ENCODE measurements at places on chromosomes 7 and 10.

GRCh38 chr10:42988517-42989395 is 88.1 kb upstream of the RET start:
- DNase-seq = peak; percentile 91

GRCh38 chr7:2853147-2853546 is 9.0 kb upstream of the GNA12 start:
- no peak for DNase-seq

DNA sequence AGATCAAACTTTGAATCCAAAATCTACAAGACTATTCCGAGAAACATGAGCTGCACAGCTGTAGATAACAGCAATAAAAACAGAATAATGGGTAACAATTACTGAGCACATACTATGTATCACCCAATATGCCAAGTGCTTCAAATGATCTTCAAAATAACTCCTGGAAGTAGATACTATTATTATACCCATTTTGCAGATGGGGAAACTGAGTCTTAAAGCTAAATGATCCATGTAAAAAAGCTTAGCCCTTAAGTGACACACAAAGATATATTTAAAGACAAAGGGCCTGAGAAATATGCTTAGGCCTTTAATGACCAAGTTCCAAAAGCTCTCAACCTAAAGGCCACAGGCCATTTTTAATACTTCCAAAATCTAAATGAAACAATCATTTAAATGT is 18.4 kb upstream of the REEP3 start:
- no peak for DNase-seq

DNA sequence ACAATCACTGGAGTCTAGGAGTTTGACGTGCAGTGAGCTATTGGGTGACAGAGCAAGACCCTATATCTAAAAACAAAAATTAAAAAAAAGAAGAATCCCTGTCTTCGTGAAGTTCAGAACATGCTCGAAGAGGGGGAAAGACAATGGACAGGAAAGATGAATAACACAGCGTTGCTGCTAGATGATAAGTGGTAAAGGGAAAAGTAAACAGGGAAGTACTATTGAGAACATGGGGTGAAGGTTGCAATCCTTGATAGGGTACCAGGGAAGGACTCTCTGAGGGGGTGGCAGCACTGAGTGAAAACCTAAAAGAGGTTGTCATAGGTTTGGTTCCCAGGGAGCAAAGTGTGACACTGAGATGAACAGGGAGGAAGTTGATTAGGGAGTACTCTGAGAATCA is 2.8 kb upstream of the ABRAXAS2 start:
- DNase-seq = no peak

- DNase-seq = no peak
Measured at GRCh38 chr10:122033224-122033926, 44.4 kb downstream of the TACC2 start.

DNA sequence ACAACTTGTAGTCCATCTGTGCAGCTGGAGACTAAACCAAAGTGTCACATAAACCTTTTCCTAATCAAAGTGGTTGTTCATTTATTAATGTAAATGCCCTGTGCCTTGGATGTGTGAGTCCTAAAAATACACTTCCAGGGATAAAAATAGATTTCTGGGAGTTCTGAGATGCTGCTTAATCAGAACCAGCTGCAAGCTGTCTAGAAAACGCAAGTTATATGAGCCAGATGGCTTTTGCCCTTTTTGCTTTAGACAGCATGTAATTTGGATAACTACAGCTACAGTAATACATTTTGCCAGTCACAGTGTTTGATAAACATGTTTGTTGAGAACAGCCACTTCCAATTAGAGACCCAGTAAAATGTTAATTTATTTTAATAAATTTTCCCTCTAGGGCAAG is 185.1 kb upstream of the PRPS1L1 start:
- no peak for DNase-seq

DNA sequence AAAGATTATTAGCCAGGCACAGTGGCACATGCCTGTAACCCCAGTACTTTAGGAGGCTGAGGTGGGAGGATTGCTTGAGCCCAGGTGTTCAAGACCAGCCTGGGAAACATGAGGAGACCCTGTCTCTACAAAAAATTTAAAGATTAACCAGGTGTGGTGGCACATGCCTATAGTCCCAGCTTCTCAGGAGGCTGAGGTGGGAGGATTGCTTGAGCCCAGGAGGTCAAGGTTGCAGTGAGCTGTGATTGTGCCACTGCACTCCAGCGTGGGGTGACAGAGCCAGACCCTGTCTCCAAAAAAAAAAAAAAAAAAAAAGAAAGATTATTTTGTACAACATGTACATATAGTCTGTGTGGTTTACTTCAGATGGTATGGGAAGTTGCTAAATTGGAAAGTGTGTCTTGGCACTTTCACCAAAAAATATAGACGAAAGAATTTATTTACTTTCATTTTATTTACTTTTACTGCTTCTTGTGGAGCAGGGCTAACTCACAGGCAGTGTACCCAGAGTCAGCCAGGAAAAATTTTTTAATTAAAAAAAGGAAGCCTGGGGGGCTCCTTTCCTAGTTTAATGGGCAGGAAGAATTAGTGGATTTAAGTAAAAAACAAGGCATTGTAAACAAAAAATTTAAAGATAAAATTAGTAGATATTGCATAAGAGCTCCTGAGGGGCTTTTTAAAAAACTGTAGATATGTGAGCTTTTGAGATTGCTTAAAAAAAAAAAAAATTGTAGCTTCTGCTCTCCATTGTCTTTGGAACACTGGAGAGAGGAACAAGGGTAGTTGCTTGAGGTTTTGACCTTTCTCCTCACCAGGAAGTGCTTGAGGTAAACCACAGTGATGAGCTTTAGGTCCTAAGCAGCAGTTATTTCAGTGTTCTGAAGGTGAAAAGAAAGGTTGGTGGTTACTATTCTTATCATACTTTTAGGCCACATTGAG is 44.6 kb upstream of the VDAC2 start:
- peak; percentile 53 for DNase-seq

DNA sequence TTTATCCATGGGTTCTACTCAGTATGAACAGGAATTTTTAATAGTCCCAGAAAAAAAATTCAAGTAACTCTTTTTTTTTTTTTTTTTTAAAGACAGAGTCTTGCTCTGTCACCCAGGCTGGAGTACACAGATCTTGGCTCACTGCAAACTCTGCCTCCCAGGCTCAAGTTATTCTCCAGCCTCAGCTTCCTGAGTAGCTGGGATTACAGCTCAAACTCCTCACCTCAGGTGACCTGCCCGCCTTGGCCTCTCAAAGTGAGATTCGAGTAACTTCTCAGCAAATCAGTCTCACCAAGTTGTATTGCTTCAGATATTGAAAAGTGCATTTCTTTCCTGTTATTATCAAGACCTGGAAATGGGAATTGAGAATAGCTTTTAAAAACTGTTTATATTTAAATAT is 281.2 kb upstream of the MINDY3 start:
- DNase-seq = no peak

- DNase-seq = no peak
Measured at GRCh38 chr10:126568809-126569385, 101.6 kb downstream of the C10orf90 start.

GRCh38 chr7:124413029-124413428 is 352.6 kb downstream of the GPR37 start:
- DNase-seq = no peak

- peak; percentile 4 for DNase-seq
Measured at GRCh38 chr7:94698275-94698674, 42.3 kb upstream of the SGCE start.

DNA sequence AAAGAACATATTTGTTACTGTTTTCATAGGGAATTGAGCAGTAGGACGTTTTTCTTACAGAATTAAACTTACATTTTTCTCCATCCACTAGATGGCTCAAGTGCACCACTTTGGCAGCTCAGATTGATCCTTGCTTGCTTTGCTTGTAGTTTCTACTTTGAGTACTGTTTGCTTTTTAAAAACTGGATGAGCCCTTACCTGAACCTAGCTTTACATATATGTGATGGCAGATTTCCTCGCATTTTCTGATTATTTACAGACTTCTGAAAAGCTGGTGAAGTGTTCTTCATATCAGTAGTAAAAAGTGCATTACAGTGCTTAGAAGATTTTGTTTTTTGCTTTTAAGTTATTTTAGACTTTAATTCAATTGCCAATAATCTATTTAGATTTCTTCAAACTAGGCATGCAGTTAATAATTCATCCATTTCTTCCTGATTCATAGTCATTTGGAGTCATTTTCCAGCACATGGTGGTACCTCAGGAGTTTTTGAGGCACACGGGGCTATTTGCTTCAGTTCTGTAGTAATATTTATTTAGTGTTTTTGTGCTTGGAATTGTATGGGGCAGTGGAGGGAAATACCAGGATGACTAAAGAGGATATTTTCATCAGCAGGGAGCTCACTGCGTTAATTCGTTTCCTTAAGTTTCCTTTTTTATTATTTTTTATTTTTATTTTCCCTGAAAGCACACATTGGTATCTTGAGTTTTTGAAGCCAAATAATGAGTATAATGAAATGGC is 57.3 kb downstream of the MAPK8 start:
- peak; percentile 81 for DNase-seq

- DNase-seq = no peak
Measured at GRCh38 chr7:43888993-43889945, 17.1 kb downstream of the URGCP start.

GRCh38 chr7:79051915-79052314 is 401.6 kb downstream of the MAGI2 start:
- no peak for DNase-seq

- no peak for DNase-seq
Measured at GRCh38 chr10:133251388-133252222, 13.9 kb downstream of the VENTX start.

- DNase-seq = no peak
Measured at GRCh38 chr10:91800182-91800581, 2.0 kb downstream of the TNKS2 start.

- DNase-seq = peak; percentile 55
Measured at GRCh38 chr7:75584354-75584753, 92.2 kb downstream of the SPDYE5 start.

- no peak for DNase-seq
Measured at GRCh38 chr7:5653661-5654060, 127.8 kb downstream of the RNF216 start.

DNA sequence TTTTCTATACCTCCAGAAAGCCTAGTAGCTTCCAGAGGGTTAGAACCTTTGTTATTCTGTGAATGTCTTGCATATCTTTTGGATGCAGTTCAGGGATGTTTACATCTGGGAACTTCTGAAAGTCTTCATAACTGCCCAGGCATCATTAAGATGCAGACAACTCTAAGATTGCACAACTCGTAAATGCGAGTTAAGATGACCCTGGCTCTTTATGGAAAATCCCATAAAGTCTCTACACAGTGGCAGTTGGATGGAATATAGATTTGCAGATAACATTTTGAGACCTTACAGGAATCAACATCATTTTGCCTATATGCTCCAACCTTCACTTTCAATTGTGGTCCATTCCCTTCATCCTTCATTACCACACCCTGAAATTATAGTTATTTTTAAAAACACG is 151.7 kb downstream of the CREB5 start:
- no peak for DNase-seq

DNA sequence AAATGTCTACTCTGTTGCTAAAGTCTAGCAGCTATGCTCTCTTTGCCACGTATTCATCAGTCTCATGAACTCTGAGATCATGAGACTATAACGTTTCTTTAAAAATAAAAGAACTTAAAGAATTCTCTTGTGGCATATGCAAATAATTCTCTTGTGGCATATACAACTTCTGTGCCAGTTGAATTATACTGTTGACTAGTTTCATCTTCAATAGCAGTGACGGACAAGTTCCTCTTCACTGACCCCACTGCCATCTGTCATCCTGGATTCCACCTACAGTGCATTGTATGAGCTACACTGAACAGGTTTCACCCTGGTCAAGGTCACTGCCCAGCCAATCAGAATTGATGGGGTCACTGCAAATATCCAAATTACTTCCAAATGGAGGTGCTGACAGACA is 88.2 kb downstream of the CD36 start:
- DNase-seq = peak; percentile 57

GRCh38 chr7:138712652-138713051 is 11.5 kb upstream of the SVOPL start:
- DNase-seq = no peak

GRCh38 chr7:151590071-151590849 is 70.6 kb upstream of the RHEB start:
- no peak for DNase-seq

GRCh38 chr10:26528715-26529393 is 90.7 kb downstream of the APBB1IP start:
- DNase-seq = peak; percentile 51

DNA sequence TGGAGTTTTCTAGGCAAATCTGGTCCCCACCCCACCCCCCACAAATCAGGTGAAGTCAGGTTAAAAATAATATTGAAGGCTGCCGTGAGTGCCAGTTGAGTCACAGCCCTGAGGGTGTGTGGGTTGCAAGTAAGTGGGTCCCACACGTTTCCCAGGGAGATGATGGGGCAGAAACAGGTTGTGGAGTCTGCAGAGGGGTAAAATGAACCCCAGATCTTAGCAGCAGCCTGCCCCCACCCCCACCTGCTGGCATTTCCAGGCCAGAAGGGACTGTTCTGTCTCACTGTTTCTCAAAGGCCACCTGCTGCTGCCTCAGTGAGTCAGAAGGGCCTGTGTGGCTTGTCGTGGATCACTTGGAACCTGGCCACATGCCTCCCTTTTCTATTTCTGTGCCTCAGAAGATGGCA is 59.8 kb upstream of the SMNDC1 start:
- no peak for DNase-seq

DNA sequence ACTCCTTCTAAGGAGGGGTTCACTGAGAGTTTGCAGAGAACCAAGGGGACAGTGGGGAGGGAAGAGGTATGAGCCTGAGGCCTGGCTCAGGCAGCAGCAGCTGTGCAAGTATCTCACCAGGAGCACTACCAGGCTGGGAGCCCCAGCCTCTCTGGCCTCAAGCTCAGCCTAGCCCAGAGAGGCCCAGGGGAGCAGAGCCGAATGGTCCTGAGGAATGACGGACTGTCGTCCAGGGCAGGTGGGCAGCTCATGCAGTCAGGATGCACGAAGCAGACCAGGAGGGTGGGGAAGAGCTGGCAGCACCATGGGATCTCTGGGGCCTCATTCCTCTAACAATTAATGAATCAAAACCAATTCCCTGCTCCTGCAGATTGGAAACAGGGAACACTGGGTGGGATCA is 151.5 kb downstream of the GRID1 start:
- no peak for DNase-seq

DNA sequence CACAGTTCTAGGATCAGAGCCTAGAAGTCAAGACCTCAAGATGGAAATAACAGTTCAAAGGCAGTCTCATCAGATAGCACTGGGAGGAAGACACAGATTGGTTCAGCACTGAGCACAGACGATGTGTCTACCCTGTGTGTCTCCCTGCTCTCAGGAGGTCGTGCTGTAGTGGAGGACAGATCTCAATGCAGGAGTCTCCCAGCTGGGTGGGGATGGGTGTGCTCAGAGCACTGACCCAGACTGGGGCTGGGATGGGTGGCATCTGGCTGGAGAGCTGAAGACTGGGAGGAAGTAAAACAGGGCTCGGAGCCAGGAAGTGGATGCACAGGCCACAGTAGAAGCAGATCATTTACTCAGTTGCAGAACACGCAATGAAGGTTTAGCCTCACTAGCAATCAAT is 69.5 kb upstream of the GDF10 start:
- peak; percentile 40 for DNase-seq

- DNase-seq = no peak
Measured at GRCh38 chr7:67019562-67020390, 23.1 kb downstream of the TYW1 start.

- no peak for DNase-seq
Measured at GRCh38 chr7:101702362-101702850, 73.3 kb upstream of the MYL10 start.

All from suppressor macrophage (primary cell).